ENCODE measurements at places on chromosomes 7 and 10.
A peak's percentile ranks its signal among the peaks of the same experiment; 100 is the strongest.

DNA sequence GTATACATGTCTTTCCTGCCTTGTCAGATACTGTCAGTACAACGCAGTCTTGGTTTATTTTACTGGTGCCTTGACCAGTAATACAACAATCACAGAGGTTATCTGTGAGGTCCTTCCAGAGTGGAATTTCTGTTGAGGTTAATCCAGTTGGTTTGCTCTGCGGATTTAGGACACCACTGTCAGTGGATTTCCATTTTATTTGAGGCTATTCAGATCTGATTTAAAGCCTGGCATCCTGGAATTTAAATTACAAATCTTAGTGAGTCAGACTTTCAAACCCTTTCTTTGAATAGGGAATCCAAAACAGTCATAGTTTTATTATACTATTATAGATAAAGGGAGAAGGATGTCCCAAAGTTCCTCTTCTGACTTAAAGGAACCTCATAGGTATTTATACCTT is 40.5 kb downstream of the ANLN start:
- no peak for DNase-seq
- H3K27me3 ChIP-seq: no peaks in the 10 kb centered on the region
- no peaks in the 10 kb centered on the region for H3K4me1 ChIP-seq
- H3K4me3 ChIP-seq: no peak overlapping the region
- H3K27ac ChIP-seq: no peak overlapping the region

DNA sequence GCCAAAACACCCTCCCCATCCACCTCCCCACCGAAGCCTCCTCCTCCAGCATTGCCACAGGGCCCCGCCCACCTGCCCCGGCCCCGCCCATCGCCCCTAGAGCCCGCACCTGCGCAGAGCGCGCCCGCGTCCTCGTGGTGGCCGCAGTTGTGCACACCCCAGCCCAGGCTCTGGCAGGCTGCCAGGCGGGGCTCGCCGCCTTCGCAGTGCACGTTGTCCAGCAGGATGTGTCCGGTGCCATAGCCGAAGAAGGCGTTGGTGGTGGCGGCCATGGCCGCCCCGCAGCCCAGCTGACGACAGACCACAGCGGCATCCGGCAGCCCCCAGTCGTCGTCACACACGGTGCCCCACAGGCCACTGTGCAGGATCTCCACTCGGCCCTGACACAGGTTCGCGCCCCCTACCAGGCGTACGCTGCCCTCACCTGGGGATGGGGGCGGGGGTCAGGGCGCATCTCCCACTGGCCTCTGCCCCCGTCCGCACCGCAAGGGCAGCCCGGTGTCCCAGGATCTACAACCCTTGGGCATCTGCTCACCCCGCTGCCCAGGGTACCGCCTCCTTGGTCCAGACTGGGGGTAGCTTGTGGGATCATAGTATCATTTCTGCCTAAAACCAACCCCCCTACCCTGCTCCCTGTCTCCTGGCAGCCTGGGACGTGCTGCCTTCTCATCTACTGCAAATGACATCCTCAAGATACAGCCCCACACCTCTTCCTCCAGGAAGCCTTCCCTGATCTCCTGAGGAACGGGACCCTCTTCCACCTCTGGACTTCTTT is 11.9 kb downstream of the SSC4D start:
- H3K4me3 ChIP-seq: no peak overlapping the region
- H3K27ac ChIP-seq: no peak overlapping the region
- no peaks in the 10 kb centered on the region for H3K4me1 ChIP-seq
- no peaks in the 10 kb centered on the region for H3K27me3 ChIP-seq
- DNase-seq: peak; percentile 84

DNA sequence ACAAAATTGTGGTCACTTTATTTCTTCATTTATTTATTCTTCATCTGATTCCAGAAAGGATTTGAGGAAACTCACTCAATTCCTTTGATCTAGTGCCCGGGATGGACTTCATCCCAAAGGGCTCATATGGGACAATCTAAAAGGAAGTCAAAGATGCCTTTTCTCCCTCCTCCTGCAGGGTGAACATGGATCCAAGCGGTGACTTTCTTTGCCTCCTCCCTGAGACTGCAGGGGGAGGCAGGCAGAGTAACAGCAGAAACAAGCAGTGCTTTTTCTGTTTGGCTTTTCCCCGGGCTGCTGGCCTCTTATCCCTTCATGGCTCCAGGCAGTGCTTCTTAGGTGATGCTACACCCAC is 10.0 kb upstream of the DNMBP start:
- H3K4me3 ChIP-seq: no peak overlapping the region
- no peaks in the 10 kb centered on the region for H3K36me3 ChIP-seq
- no peak overlapping the region for H3K27ac ChIP-seq
- no peaks in the 10 kb centered on the region for H3K27me3 ChIP-seq

- H3K4me3 ChIP-seq: peak overlapping the region; percentile 85
- H3K27me3 ChIP-seq: peaks cover 29% of the 10 kb centered on the region
- H3K36me3 ChIP-seq: no peaks in the 10 kb centered on the region
- H3K4me1 ChIP-seq: peaks cover 7% of the 10 kb centered on the region
- no peak overlapping the region for H3K27ac ChIP-seq
Measured at GRCh38 chr7:20796500-20796899, 9.8 kb upstream of the SP8 start.

GRCh38 chr7:143992670-143993069 is 7.5 kb upstream of the OR6B1 start:
- H3K4me3 ChIP-seq: no peak overlapping the region
- H3K36me3 ChIP-seq: peaks cover 9% of the 10 kb centered on the region
- H3K27ac ChIP-seq: no peak overlapping the region
- no peaks in the 10 kb centered on the region for H3K27me3 ChIP-seq
- no peaks in the 10 kb centered on the region for H3K4me1 ChIP-seq
- DNase-seq: no peak

- H3K27ac ChIP-seq: no peak overlapping the region
- no peak for DNase-seq
- H3K4me1 ChIP-seq: peaks cover 17% of the 10 kb centered on the region
- H3K27me3 ChIP-seq: no peaks in the 10 kb centered on the region
- no peak overlapping the region for H3K4me3 ChIP-seq
Measured at GRCh38 chr7:8365499-8366110, 67.8 kb upstream of the NXPH1 start.

- no peak for DNase-seq
- H3K4me1 ChIP-seq: no peaks in the 10 kb centered on the region
- H3K36me3 ChIP-seq: no peaks in the 10 kb centered on the region
- H3K4me3 ChIP-seq: no peak overlapping the region
- H3K27ac ChIP-seq: no peak overlapping the region
Measured at GRCh38 chr7:154628556-154628955, 374.4 kb downstream of the PAXIP1 start.

GRCh38 chr7:112462236-112462635 is 12.0 kb downstream of the IFRD1 start:
- no peaks in the 10 kb centered on the region for H3K27me3 ChIP-seq
- no peak overlapping the region for H3K4me3 ChIP-seq
- no peaks in the 10 kb centered on the region for H3K4me1 ChIP-seq
- H3K36me3 ChIP-seq: peaks cover 90% of the 10 kb centered on the region

DNA sequence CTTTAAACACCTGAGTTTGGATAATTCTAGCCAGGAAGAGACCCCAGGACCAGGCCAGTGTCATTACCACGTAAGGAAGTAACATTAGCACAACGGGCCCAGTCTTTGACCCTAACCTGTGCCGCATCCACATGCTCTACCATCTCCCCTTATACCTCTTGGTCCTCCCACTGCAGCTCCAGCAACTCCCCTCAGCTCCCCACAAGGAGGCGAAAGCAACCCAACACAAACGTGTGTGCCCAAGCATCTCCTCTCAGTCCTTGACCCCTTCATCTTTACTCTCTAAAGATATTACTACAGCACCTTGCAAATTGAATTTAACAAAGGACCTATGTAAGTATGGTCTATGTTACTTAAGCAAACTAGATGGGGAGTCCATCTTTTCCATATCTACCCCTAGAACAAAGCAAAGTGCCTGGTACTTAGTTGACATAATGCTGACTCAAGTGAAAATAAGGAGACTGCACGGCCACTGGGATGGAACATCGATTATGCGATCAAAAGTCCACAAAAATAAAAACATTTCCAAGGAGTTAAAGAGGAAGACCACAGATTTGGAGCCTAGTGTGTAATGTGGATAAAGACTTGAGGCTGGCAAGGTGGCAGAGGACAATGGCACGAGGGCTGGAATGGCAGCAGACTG is 147.7 kb downstream of the JAZF1 start:
- H3K27me3 ChIP-seq: no peaks in the 10 kb centered on the region
- no peaks in the 10 kb centered on the region for H3K36me3 ChIP-seq
- peaks cover 2% of the 10 kb centered on the region for H3K4me1 ChIP-seq
- H3K27ac ChIP-seq: no peak overlapping the region
- DNase-seq: peak; percentile 52

DNA sequence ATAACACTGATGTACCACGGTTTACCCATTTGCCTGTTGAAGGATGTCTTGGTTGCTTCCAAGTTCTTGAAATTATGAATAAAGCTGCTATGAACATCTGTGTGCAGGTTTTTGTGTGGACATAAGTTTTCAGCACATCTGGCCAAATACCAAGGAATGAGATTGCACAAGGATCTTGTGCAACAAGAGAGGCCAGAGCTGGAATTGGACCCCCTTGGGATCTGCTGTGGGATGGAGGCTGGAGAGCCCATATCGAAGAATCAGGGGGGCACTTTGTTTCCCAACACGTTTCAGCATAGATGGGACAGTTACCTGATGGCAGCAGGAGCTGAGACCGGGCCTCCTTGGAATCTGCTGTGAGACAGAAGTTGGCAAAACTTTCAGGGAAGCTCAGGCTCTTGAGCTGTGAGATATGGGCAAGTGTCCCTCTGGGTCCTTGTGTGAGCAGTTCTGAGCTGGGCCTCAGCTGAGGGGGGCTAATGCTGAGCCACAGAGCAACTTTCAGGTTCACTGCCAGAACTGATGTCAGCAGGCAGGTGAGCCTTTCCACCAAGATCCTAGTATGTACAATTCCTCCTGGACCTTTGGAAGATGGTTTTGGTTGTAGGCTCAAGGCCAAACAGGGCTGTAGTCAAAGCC is 115.2 kb upstream of the RAB18 start:
- H3K36me3 ChIP-seq: no peaks in the 10 kb centered on the region
- no peak overlapping the region for H3K4me3 ChIP-seq
- H3K27ac ChIP-seq: no peak overlapping the region
- H3K27me3 ChIP-seq: no peaks in the 10 kb centered on the region
- H3K4me1 ChIP-seq: no peaks in the 10 kb centered on the region

- no peak overlapping the region for H3K27ac ChIP-seq
- H3K36me3 ChIP-seq: no peaks in the 10 kb centered on the region
- no peaks in the 10 kb centered on the region for H3K4me1 ChIP-seq
- DNase-seq: no peak
- H3K4me3 ChIP-seq: no peak overlapping the region
- H3K27me3 ChIP-seq: peaks cover 6% of the 10 kb centered on the region
Measured at GRCh38 chr7:95609277-95609971, 13.1 kb upstream of the PDK4 start.

- no peak overlapping the region for H3K27ac ChIP-seq
- H3K4me1 ChIP-seq: no peaks in the 10 kb centered on the region
Measured at GRCh38 chr7:39172137-39172536, 194.4 kb downstream of the POU6F2 start.

GRCh38 chr7:139651308-139651707 is 126.5 kb downstream of the HIPK2 start:
- H3K27me3 ChIP-seq: no peaks in the 10 kb centered on the region
- H3K4me1 ChIP-seq: no peaks in the 10 kb centered on the region
- no peaks in the 10 kb centered on the region for H3K36me3 ChIP-seq
- H3K4me3 ChIP-seq: no peak overlapping the region

GRCh38 chr10:79070081-79070605 is 1.4 kb downstream of the ZMIZ1 start:
- no peak overlapping the region for H3K27ac ChIP-seq
- no peak for DNase-seq
- H3K4me1 ChIP-seq: peaks cover 20% of the 10 kb centered on the region
- H3K27me3 ChIP-seq: no peaks in the 10 kb centered on the region
- no peaks in the 10 kb centered on the region for H3K36me3 ChIP-seq

DNA sequence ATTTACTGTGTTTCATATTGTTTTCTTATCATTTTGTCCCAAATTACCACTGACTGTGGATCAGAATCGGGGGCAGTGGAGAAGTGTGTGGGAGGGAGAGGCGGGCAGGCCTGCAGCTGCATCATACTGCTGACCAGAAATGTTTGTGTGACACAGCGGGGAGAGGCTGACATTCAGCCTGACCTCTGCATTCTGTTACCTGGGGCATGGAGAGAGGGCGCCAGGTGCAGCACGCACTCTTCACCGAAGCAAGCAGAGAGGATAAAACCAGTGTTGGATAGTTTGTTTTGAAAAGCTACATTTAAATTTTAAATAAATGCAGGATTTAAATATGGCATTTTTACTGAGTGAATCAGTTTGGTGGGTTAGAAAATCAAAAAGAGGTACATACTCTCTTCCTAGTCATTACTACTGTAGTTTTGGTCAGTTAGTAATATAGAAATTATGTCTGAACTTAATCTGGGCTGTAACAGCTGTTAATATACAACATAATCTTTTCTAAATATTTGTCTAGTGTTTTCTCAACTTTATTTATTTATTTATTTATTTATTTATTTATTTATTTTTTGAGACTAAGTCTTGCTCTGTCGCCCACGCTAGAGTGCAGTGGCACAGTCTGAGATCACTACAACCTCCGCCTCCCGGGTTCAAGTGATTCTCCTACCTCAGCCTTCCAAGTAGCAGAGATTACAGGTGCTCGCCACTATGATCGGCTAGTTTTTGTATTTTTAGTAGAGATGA is 8.8 kb upstream of the STMP1 start:
- no peak for DNase-seq
- peaks cover 3% of the 10 kb centered on the region for H3K36me3 ChIP-seq
- no peak overlapping the region for H3K4me3 ChIP-seq
- no peaks in the 10 kb centered on the region for H3K27me3 ChIP-seq
- H3K4me1 ChIP-seq: no peaks in the 10 kb centered on the region

- DNase-seq: no peak
- peaks cover 7% of the 10 kb centered on the region for H3K4me1 ChIP-seq
- no peak overlapping the region for H3K4me3 ChIP-seq
- no peak overlapping the region for H3K27ac ChIP-seq
Measured at GRCh38 chr10:99854860-99855259, 72.4 kb downstream of the ABCC2 start.

DNA sequence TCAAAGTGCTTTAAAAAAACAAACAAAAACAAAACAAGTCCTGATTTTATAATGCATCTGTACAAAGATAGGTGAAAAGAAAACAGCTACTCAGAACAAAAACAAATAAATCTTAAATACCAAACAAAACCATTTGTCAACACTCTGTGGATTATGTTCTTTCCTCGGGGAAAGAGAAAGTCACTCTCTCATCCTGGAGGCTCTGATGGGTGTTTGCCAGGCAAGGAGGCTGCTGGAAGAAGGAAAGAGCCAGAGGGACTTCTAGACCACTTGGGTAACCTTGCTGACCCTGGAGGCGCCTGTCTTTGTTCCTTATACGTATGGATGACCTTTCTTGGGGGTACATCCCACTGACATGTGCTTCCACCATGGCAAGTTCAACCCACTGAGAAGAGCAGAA is 92.8 kb downstream of the ZRANB1 start:
- H3K27ac ChIP-seq: no peak overlapping the region
- peaks cover 13% of the 10 kb centered on the region for H3K4me1 ChIP-seq
- no peak for DNase-seq

GRCh38 chr7:92155108-92155739 is 20.9 kb upstream of the CYP51A1 start:
- no peak for DNase-seq
- H3K27me3 ChIP-seq: no peaks in the 10 kb centered on the region
- H3K36me3 ChIP-seq: no peaks in the 10 kb centered on the region
- H3K27ac ChIP-seq: no peak overlapping the region

GRCh38 chr10:78433076-78433595 is 399.5 kb downstream of the RPS24 start:
- H3K4me3 ChIP-seq: no peak overlapping the region
- no peaks in the 10 kb centered on the region for H3K4me1 ChIP-seq
- no peak overlapping the region for H3K27ac ChIP-seq
- no peaks in the 10 kb centered on the region for H3K36me3 ChIP-seq

Data from H9 (cell line).